ENCODE measurements at places on chromosomes 2 and 18.

DNA sequence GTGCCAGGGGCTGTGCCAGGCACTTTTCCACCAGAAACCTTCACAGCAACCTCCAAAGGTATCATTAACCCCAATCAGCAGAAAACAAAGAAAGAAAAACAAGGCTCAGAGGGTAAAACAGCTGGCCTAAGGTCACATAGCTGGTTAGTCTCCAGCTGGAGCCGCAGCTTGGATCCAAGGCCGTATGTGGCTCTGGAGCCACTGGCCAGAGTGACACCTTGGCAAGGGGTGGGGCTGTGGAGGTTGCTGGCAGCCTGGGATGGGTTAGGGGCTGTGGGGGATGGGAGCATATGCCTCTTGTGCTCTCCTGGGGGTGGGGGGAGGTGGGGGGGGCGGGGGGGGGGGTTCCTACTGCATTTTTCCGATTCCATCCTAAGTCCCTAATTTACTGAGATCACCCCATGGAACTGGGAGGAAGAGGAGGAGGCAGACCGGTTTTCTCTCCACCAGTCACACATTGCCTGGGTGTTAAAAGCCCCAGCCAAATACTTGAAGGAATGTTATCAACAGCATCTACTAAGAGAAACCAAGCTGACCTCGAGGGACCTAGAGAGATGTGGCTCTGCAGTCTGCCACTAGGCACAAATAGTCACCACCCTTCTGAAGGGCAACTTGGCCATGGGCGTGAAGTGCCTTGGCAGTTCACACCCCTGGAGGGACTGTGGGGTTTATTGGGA is 8.0 kb downstream of the HAAO start:
- DNase-seq: no peak

- DNase-seq: no peak
Measured at GRCh38 chr2:238339395-238339780, 19.1 kb downstream of the TRAF3IP1 start.

- DNase-seq: peak; percentile 62
Measured at GRCh38 chr2:233331536-233331935, 22.8 kb upstream of the DGKD start.

DNA sequence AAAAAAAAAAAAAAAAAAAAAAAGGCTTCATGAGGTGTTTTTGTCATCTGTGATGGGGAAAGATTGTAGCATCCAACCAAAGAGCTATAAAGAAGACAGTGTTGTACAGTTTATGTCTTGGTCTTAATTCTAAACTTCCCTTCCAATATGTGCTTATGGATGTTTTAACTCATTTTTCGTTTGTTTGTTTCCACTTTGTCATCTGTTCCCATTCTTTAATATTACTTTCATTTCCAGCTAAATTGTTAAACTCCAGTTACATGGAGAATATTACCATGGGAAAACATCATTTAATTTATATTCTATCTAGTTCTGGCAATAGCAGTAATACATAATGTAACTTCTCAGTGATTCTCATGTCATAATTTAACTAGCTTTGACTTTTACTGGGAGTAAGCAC is 344.1 kb upstream of the NRP2 start:
- no peak for DNase-seq

GRCh38 chr2:67318031-67318430 is 79.1 kb upstream of the ETAA1 start:
- DNase-seq: no peak

DNA sequence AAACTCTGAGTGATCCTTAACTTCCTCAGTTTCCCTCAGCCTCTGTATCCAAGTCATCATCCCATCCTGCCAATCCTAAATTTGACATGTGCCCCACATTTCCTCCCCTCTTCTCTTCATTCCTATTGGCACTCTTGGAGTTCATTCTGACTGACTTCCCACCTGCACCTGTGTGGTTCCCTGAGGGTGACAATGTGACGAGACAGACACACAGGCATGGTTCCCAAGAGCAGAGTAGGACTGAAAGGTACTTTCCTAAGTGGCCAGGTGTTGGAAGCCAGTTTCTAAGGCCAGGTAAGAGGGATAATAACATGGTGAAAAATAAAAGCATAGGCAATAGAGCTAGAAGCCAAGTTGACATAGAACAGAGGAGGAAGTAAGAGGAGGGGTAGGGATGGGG is 24.2 kb upstream of the REG3G start:
- DNase-seq: no peak

GRCh38 chr2:2502201-2502549 is 171.1 kb upstream of the MYT1L start:
- DNase-seq: no peak

DNA sequence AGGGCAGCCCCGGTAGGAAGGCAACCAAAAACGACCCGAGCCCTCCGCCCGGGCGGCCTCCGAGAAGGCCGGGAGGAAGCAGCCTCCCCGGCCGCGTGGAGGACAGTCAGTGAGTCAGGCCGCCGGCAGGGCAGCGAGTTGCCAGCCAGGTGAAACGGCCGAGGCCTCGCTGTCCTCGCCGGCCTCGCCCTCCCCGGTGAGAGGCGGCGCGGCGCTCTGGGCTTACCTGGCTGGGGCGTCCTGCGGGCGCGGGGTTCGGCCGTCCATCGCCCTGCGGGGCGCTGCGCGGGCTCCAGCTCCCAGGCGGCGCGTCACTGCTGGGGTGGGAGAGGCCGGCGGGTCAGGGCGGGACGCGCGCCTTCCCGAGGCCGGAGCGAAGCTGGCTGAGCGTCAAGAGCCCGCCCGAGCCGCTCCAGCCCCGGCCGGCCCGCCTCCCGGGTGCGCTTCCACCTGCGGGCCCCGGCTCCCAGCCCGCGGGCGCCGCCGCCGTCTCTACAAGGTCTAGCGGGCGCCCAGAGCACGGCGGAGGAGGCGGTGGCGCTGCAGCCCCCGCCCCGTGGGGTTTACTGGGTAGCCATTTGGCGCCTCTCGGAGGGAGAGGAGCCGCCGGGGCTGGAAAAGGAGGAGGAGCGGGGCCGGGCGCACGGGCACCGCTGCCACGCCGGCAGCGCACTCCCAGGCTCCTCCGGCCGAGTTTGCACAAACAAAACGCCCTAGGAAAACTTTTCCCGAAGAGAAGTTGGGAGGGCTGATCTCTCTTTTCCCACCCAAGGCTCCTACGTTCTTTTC is 499 bp downstream of the COBLL1 start:
- peak; percentile 16 for DNase-seq

DNA sequence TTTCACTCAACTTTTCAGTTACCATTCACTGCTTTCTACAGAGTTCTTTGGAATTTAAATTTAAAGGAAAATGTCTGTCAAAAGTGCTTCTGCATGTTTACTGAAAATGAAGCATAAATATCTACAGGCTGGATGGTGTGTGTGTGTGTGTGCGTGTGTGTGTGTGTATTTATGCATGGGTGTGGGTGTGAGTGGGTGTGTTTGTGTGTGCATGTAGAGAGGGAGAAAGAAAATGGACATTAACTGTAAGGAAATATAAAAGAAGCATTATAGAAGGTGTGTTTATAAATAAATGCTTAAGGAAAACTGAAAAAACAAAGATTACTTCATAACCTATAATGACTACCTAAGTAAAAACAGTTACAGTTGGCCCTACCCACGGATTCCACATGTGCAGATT is 43.2 kb downstream of the FANCL start:
- no peak for DNase-seq

GRCh38 chr2:38159191-38159590 is 83.2 kb upstream of the CYP1B1 start:
- no peak for DNase-seq

DNA sequence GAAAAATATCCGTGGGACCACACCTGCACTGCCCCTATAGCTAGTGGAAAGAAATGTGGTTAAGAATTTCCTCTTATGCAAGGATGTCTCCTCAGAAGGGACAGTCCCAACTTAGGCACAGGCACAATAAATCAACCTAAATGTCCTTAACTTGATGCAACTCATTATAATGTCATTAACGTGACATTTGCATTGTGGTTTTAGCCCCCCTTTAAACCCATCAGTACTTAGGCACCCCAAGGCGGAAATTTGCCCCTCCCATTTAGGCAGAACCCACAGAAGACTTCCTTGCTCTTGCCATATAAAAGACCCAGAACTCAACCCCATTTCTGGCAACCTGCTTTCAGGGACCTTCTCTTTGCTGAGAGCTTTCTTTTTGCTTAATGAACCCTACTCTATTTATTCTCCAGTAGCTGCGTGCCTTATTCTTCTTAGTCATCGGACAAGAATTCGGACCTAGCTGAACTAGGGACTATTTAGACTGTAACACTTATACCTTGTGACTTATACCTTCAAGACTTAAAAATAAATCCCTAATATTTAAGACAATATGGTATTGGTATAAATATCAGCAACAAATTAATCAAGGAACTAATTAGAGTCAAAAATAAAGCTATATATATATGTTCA is 1281.6 kb upstream of the TMEFF2 start:
- DNase-seq: no peak

GRCh38 chr18:8696749-8697211 is 8.6 kb upstream of the MTCL1 start:
- DNase-seq: peak; percentile 72

GRCh38 chr18:27331606-27332005 is 146.5 kb upstream of the CHST9 start:
- DNase-seq: no peak

DNA sequence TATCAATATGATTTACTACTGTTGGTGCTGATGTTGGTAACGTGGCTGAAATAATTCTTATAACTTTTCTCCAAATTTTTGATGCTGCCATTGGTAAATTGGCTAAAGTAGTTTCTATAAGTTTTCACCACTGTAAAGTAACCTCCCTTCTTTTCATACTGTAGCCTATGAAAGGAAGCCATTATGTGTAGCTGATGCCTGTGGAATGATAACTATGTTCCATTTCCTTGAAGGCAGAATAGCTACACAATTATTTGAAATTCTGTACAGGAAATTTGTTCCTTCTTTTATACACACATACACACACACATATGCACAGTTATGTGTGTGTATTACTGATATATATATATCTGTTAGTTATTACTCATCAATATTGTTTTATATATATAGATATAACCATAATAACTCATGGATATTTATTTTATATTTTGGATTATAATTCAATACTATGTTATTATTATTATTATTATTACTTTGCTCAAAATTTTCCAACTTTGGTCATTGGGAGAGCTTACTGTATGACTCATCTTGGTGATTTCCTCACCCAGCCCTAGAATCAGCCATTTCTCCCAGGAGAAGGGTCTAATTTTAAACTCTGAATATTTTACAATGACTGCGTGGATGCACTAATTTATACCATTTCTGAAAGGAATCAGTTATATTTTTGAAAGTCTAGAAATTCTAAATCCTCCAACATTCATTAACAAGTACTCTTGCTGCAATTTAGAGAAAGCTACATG is 1677.7 kb downstream of the SUCLG1 start:
- no peak for DNase-seq

DNA sequence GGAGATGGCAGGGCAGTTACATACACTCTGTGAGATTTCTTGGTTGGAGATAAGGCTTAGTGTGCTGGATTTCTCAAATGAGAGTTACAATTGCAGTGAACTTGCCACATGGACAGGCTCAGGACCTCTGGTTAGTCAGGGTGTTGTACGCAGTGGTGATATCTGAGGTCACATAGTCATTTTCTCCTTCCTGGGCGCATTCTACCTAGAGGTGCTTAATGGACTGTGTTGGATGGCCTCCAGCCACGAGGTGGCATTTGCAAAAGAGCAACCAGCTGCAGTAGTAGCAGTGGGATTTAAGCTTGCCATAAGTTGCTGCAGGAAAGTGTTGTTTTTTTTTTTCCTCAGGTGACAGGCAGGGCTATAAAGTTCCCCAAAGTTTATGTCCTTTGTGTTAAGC is 173.8 kb upstream of the TMEM200C start:
- no peak for DNase-seq

DNA sequence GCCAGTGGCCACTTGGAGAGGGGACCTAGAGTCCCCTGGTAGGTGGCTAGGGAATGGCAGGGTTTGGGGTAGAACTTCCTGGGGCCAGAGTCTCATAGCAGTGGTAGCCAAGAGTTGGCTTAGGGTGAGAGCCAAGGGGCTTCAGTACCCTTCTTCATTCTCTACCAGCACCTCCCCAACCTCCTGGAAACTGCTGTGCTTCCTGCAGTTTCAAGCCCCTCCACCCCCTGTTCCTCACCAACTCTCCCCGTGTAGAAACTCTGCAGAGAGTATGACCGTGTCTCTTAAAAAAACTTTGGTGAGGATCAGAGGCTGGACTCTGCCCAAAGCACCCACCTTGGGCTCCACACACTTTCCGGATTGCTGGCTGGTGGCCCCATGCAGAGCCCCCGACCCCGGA is 159.6 kb downstream of the MSH2 start:
- no peak for DNase-seq

DNA sequence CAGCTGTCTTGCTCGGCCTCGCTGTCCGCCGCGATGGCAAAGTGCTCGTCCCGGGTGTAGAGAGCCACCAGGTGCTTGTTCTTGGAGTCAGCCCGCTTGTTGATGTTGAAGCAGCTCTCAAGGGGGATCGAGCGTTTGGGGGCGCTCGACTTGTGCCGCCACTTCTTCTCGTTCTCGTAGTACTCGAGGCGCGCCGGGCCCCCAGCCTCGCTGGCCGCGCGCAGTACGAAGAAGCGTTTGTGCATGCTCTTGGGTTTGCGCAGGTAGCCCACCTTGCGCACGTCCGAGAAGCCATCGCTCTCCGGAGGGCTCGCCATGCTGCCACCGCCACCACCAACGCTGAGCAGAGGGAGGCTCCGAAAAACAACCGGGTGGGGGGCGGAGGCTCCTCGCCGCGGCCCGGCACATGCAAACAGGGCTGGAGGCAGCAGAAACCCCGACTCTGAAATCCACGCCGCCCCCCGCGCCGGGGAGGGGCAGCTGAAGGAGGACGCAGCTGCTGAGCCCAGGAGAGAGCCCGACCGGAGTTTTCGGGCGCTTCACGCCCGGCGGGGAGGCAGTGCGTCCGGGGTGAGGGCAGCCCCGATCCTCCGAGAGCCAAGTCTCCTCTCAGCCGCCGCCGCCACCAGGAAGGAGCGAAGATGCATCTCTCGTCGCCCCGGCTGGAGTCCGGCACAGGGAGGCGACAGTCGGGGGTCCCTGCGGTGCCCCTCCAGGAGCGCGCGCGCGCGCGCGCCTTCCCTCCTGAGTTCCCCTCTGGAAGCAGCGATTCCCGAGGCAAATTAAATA is 1.0 kb downstream of the IRS1 start:
- DNase-seq: peak; percentile 70

DNA sequence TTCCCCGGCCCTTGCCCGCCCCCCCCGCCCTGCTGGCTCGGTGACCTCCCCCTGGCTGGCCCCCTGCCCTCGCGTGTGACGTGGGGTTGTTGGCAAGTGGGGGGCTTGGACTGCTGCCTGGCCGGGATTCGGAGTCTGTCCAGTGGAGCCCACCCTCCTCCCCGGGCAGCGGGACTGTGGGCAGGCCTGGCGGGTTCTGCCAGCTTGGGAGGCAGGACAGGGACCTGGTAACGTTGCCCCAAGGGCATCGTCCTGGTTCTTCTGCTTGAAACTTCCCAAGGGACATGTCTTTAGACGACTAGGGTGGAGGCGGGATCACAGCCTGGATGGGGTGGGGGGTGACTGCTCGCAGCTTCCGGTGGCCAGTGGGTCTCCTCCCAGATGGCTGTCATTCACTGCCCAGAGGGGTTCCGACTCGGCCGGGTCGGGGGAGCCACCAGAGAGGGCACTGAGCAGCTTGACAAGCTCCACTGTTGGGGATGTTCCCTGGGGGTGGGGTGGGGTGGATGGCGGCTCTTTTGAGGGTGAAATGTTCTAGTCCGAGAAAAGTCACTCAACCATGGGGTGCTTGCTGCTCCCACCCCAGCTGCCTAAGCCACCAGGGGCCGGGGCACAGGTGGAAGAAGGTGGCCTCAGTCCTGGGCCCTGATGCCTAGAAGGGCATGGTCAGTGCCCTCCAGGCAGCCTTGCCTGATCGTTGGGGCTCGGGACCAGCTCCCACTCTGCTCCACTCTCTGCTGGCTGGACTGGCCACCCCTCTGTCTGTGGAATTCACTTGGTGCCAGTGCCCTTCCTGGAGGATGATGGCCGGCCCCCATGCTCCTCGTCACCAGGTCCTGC is 4.3 kb upstream of the HS6ST1 start:
- DNase-seq: no peak

- no peak for DNase-seq
Measured at GRCh38 chr2:215521031-215521430, 85.2 kb upstream of the FN1 start.
